ENCODE measurements at places on chromosomes 1 and 21. TPM values are rescaled to one million over a fixed set of nuclear protein-coding genes. Genes with fewer than 3 reads are reported as not detected.

DNA sequence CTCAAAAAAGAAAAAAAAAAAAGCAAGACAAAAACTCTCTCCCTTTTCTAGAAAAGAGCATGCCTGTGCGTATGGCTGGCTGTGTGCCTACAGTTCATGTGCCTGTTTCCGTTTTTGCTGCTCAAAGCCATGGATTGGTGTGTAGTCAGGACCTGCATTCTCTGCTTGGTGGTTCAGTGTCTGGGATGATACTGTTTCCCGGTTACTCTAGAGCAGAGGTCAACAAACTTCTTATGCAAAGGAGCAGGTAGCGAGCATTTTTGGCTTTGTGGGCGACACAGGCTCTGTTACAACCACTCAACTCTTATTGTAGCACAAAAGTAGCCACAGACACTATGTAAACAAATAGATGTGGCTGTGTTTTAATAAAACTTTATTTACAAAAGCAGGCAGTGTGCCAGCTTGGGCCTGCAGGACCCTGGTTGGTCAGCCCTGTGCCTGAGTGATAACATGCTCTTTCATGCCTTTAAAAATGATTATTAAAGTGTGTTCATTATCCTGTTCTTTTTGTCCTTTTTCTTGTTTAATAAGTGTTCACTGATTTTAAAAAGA lies 524.2 kb downstream of the KIF26B start:
- no peak for DNase-seq

- DNase-seq: no peak
Observed at GRCh38 chr1:110585481-110585880, 20.7 kb downstream of the KCNA2 start.

GRCh38 chr1:4467241-4467640 lies 187.2 kb upstream of the AJAP1 start:
- no peak for DNase-seq

- no peak for DNase-seq
Observed at GRCh38 chr1:214282630-214283242, 1.8 kb downstream of the SMYD2 start.

- DNase-seq: no peak
Observed at GRCh38 chr1:94070865-94071264, 50.1 kb downstream of the ABCA4 start.

DNA sequence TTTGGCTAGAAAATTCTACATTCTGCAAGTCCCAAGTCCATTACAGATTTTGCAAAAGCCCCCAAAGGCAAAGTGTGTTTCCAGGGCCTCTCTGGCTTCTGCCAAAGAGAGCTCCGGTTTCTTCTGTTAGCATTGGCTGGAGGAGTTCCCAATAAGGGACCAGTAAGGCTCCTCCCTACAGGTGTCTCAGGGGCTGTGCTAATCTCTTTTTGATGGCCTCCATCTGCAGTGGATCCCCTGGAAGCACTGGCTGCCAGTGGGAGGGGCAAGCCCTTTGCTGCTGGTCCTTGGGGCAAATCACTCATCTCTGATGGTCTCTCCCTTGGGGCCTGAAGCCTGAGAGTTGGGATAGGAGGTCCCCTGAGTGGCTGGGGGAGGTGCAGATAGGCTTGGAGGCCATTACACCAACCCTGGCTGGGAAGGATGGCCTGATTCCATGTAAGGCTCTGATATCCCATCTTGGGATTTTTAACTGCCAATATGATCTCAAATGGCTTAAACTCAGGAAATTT lies 89.1 kb upstream of the USP24 start:
- no peak for DNase-seq

DNA sequence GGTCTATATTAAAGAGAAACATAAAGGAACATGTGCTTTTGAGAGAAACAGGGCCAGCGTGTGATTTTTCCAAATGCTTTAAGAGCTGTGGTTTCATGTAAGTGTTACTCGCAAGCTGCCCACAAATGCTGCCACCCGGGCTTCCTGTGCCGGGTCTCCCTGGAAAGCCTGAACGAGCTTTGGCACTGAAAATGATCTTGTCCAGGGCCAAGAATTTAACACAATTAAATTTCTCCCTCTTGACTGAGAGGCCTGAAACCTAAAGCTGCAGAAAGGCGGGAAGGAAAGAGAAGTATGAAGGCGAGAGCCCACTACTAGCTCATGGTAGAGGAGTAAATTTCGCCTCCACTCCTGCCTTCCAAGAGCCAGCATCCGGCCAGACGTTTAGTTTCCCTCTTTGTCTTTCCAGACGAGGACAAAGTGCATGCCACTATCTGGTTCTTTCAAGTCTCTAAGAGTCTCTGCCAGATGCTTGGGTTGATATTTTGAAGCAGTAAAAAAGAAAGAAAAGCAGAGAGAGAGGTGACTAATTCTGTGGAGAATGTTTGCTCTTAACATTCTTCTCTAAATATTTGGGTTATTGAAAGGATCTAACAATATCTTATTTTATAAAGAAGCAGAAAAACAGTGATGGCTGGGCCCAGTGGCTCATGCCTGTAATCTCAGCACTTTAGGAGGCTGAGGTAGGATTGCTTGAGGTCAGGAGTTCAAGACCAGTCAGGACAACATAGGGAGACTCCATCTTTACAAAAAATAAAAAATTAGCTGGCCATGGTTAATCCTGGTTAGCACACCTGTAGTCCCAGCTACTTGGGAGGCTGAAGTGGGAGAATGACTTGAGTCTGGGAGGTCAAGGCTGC lies 100.0 kb upstream of the HNRNPU start:
- peak; percentile 90 for DNase-seq

GRCh38 chr1:244139655-244140054 lies 88.6 kb downstream of the ZBTB18 start:
- DNase-seq: no peak

DNA sequence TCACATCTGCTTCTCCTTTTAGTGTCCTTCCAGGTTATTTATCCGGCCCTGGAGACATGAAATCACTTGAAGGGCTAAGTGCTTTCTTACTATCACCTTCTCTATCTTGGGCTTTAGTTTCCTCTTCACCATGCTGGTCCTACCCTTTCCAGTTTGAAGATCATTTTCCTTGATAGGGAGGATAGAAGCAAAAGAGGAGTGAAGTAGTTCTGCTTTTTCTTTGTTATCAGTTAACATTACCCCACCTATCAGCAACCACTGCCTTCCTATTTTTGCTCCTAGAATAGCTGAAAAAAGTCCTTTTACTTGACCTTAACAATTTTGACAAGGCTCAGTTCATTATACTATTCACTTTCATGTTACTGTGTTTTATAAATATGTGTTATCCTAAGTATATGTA lies 19.4 kb downstream of the RGL1 start:
- no peak for DNase-seq

- DNase-seq: no peak
Observed at GRCh38 chr1:4101459-4102161, 201.5 kb upstream of the C1orf174 start.

GRCh38 chr21:39616211-39616772 lies 3.6 kb downstream of the B3GALT5 start:
- no peak for DNase-seq

DNA sequence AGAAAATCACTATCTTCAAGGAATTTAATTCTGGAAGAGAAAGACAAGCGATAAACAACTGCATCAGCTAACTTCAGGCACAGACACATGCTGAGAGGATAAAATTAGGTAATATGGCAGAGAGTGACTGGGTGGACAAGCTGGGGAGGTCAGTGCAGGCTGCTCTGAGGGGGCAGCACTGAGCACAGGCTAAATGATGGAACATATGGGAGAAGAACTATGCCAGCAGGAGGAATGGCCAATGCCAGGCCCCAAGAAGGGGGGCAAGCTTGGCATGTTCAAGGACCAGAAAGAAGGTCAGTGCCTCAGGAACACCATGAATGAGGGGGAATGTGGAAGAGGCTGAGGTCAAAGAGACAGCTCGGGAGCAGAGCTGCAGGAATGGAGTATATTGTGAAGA lies 190.7 kb upstream of the MAP1LC3C start:
- no peak for DNase-seq

The TNNT2 gene
- total RNA-seq: 0.56 TPM

The BRDT gene
- total RNA-seq: not detected

The KDM5B gene
- 86.4 TPM for total RNA-seq

The CFAP107 gene
- not detected for total RNA-seq

The PDXK gene
- total RNA-seq: 250 TPM

The C1orf210 gene
- not detected for total RNA-seq

The KRTAP21-2 gene
- not detected for total RNA-seq

The HAO2 gene
- not detected for total RNA-seq

The SELENOF gene
- 128 TPM for total RNA-seq

Measured in IMR-90 (cell line).